Activated T-cell treated with anti-CD3 and anti-CD28 coated beads, Interleukin-2, amount 50 U/mL, for 24 hours (primary cell): ENCODE measurements at places on chromosomes 5 and 9.

DNA sequence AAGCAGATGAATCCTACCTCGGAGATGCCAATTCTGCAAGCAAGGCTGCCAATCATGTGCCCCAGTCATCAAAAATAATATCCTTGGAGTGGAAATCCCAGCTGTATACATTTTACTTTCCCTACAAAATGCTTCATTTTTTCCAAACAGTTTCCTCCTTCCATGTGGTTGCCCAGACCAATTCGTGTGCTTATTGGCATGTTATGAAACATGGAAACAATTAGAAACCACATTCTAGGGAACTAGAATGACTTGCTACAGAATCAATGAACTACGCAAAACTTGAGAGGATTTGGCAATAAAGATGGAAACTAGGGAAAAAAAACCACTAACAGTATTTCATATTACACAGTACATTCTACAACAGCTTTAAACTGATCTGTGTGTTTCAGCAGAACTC, 584.5 kb upstream of the DMAC1 start:
- no peak for DNase-seq

DNA sequence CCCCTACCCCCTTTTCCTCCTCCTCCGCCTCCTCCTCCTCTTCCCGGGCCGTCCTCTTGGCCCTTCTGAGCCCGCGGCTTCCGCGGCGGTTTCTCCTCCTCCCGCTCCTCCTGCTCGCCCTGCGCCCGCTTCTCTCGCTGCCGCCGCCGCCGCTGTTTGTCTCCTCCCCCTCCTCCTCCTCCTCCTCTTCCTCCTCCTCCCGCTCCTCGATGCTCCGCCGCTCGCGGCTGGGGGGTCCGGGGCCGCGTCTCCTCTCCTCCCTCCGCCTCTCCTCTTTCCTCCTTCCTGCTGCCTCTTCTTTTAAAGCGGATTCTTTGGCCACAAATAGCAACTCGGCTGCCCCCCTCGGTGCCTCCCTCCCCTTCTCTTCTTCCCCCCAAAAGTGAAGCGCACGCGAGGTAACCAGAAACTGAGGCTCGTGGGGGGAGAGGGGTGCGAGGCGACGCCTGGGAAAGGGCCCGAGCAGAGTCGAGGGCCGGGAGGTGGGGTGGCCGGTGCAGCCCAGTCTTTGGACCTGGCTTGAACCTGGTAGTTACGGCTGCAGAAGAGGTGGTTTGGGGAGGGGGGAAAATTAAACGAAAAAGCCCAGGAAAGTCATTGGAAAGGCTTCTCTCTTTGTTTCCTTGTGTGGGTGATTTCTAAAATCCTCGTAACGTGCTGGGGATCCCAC, 1058.5 kb upstream of the DMAC1 start:
- DNase-seq: peak; percentile 32

GRCh38 chr5:151682751-151683331, 3.9 kb downstream of the SPARC start:
- DNase-seq: no peak

- no peak for DNase-seq
Measured at GRCh38 chr5:179758955-179759354, 26.3 kb downstream of the MAML1 start.

- DNase-seq: no peak
Measured at GRCh38 chr5:72673623-72674022, 142.8 kb upstream of the TNPO1 start.
